ENCODE measurements at places on chromosomes 3 and 15. TPM values are rescaled to one million over a fixed set of nuclear protein-coding genes. Genes with fewer than 3 reads are reported as not detected.

Gene ST3GAL6
- 52.9 TPM for total RNA-seq

Gene HDC
- total RNA-seq: not detected

Gene LYZL4
- total RNA-seq: not detected

- DNase-seq: no peak
Measured at GRCh38 chr3:177811835-177812234, 614.6 kb upstream of the TBL1XR1 start.

Gene CD96
- total RNA-seq: not detected

Gene HTD2
- 7.4 TPM for total RNA-seq

DNA sequence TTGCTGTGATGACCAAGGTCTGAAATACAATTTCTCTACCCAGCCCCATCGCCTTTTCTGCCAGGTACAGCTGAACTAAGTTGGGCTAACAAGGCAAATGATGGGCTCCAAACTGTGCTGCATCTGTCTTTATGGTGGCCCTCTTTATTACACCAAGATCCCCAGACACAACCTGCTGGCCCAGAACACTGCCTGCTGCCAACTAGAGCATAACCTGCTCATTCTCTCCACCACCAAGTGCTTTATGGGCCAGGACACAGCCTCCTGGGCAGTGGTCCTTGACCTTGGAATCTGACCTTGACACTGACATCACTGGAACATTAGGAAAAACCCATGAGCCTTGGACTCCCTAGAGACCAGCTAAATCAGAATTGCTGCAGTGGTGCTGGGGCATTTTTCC lies 3.3 kb downstream of the LINS1 start:
- no peak for DNase-seq

GRCh38 chr15:89034305-89034704 lies 54.0 kb upstream of the ABHD2 start:
- no peak for DNase-seq

Gene KY
- not detected for total RNA-seq

- DNase-seq: no peak
Measured at GRCh38 chr15:89075101-89075640, 13.1 kb upstream of the ABHD2 start.

DNA sequence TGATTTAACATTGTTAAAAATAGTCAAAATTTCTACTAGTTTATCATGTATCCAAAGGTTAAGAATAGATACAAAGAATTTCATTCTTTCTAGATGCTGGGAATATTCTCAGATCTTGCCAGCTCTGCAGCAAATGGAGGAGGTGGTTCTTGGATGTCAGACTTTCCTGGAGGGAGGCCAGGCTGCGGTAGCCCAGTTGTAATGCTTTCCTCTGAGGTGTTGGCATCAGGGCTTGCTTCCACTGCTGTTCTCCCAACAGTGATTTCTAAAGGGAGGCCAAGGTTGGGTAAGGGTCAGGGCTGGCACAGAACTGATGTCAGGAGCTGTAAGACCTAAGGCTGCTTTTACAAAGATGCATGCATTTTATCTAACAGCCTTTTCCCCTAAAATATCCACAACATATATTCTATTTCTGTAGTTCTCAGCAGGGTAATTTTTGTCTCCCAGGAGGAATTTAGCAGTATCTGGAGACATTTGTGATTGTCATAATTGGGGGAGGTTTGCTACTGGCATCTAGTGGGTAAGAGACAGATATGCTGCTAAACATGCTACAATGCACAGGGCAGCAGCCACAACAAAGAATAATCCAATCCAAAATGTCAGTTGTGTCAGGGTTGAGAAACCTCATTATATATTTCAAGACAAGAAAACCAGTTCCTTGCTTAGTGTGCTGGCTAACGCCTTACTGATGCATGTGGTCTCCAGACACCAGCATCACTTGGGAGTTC lies 42.0 kb upstream of the SPTSSB start:
- DNase-seq: no peak

Gene SI
- not detected for total RNA-seq

GRCh38 chr3:114857299-114857701 lies 289.8 kb downstream of the ZBTB20 start:
- DNase-seq: no peak

Gene ACTRT3
- 1.8 TPM for total RNA-seq

GRCh38 chr15:40182358-40183029 lies 21.6 kb downstream of the BUB1B start:
- no peak for DNase-seq

DNA sequence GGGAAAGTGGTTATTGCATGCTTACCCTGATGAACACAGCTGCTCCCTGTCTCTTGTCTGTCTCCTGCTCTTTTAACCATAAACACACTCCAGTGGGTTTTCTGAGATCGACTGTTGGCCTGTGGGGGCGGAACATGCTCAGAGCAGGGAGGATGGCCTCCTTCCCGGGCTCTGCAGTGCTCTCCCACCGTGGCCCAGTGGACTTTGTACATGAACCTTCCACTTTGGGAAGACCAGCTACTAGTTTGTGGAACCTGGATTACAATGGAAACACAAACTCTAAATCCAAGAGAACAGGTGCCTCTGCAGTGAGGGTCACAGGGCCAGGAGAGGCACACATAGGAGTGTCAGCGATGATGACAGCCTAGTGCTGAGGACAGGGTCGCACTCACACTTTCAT lies 56.5 kb downstream of the KLF13 start:
- no peak for DNase-seq

DNA sequence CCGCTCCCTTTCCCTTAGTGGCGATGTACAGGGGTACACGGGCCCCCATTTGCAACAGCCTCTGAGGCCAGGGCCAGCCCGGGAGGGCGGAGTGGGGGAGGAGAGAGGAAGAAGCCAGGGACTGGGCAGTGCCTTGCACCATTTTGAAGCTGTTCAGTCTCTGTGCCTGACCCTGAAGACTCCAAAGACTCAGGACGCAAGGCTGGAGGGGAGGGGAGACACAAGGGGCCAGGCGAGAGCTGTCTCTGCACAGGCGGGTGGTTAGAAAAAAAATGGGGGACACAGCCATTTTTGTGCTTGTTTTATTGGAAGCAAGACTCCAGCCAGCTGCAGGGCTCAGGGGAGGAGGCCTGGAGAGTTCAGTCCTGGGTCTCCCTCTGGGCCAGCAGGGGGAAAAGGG lies 1.6 kb downstream of the RPP25 start:
- DNase-seq: no peak

- DNase-seq: no peak
Measured at GRCh38 chr3:42134867-42135464, 43.8 kb downstream of the TRAK1 start.

Gene SLC22A13
- total RNA-seq: 1.5 TPM

- peak; percentile 10 for DNase-seq
Measured at GRCh38 chr3:46948830-46949671, 27.5 kb downstream of the CCDC12 start.

Gene P2RY13
- not detected for total RNA-seq

DNA sequence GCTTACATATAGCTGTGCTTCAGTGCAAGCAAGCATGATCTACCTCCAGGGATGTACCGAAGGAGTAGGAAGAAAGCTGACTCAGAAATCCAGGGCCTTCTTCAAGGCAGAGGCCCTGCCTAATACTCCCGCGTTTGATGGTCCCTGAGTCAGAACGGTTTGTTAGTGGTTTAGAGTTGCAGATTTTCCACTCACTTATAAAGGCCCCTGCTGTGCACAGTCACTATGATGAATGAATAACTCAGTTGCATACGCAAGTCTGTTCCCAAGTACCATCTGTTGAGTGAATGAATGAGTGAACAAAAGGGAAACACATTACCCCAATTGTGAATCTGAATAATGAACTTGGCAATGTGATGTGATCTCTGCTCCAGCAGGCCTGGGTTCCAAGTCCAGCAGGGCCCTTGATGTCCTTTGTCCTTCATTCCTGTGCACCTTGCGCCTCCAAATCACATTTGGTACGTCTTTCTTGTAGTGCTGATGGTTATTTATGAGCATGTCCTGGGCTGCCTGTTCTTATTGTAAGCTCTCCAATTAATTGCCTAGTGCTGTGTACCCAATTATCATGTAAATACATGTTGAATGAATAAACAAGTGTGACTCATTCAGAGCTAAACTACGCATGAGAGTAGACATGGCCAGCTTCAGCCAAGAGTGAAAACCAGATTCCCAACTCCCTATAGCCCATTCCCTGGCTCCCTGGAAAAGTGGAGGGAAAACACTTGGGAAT lies 85.3 kb upstream of the LIMD1 start:
- no peak for DNase-seq

DNA sequence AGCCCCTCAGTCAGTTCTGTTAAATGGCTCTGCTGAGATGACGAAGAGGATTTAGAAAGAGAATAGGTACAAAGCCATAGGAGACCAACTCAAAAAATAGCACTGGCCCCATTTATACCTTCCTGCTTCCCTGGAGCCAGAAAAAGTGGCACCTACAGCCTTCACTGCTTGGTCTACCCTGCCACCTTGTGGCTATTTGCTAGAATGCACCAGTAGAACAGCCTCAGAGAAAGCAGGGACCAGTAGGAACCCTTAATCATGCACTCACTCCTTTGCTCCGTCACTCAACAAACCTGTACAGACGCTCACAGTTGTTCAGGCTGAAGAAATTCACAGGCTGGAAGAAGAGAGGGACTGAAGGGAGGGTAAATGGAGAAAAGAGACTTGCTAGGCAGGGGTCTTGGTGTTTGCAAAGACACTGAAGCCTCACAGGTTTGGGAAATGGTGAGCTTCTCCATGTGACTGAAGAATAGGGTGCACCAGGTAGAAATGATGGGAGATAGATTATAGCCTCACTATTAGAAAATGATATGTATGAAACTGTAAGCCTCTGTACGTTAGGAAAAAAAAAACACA lies 12.1 kb upstream of the RTP2 start:
- DNase-seq: peak; percentile 76

GRCh38 chr3:44198284-44199269 lies 43.1 kb upstream of the TOPAZ1 start:
- DNase-seq: peak; percentile 73

GRCh38 chr3:133269393-133269792 lies 130.5 kb upstream of the BFSP2 start:
- DNase-seq: no peak

DNA sequence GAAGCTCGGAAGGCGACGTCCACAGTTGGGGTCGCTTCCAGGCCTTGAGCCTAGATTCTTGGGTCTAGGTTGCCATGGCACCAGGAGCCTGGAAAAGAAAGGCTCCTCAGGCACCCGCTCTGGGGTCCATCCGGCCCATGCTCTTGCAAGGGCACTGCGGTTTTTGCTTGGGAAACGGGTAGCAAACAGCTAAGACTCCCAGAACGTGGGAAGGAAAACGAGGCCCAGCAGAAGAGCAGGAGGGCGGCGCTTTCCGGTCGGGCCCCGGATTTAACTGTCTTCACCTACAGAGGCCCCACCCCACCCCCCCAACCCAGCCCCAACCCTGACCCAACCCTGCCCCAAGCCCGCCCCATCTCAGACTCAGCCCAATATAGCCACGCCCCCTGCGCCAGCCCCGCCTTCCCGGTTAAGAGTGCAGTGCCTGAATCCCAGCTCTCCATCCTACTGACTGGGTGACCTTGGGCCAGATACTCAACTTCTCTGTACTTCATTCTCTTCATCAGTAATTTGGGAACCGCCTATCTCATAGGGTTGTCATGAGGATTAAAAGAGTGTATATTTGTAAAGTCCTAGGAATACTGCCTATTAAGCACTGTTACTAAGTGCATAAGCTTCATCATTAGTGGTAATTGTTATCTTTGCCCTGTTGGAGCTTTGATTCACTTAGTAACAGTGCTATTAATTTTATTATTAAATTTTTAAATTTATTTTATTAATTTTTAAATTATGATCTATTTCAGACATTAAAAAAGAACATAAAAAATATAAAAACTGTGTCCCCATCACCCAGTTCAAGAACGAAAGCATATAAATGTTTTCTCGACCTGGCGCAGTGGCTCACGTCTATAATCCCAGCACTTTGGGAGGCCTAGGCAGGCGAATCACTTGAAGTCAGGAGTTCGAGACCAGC lies 28.4 kb upstream of the SMAD6 start:
- peak; percentile 53 for DNase-seq

Gene CX3CR1
- total RNA-seq: not detected

DNA sequence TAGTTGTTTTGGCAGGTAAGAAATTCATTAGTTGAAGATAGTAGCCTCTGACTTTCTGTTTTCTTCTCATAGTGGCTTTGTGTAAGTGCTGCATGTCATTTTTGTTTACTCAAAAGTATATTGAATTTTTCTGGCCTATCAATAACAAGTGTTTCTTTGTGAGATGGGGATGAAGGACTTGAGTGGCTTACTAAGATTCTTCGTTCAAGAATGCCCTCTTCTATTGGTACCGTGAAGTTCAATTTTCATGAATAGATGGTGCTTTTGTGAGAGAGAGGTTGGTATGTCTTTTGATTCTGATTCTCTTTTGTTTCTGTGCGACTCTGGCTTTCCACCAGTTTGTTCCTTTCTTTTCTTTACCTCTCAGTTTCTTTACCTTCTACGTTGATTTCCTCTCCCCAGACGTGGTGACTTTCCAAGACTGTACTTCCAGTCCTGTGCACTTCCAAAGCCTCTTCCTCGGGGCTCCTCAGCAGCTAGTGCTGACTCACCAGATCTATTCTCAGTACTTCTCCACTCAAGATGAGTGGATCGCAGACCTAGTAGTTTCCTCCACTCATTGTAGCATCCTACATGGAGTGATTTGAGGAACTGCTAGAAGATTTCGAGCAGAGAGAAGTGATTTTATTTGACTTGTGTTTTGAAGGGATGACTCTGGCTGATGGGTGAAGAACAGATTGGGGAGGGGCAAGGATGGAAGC lies 82.0 kb upstream of the EPHB3 start:
- DNase-seq: no peak

- DNase-seq: no peak
Measured at GRCh38 chr3:183161552-183162336, 790 bp downstream of the LAMP3 start.

- no peak for DNase-seq
Measured at GRCh38 chr15:57881361-57881760, 174.8 kb downstream of the POLR2M start.

All from glutamatergic neuron (in vitro differentiated cells).